ENCODE measurements at places on chromosomes 13 and 19.

DNA sequence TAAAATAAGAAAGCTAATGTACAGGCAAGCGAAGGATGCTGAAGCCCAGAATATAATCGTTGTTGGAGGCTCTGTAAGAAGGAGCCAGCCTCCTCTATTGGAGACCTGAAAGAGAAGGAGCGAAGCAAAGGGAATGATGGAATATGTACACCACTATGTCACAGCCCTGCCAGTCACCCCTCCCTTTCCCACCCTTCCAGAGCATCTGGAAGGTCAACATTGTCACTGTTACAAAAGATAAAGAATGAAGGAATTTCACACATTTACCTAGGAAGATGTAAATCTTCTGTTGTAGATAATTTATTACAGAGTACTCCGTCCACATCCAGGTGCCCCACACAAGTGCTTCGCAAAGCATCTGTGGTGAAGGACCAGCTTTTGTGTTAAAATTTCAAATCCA lies 39.7 kb upstream of the SACS start:
- no peak for DNase-seq

GRCh38 chr13:23788459-23788858 lies 100.7 kb downstream of the MIPEP start:
- DNase-seq, result no peak

- no peak for DNase-seq
These were observed 794.3 kb downstream of the LIG4 start for GRCh38 chr13:107421028-107421427.

DNA sequence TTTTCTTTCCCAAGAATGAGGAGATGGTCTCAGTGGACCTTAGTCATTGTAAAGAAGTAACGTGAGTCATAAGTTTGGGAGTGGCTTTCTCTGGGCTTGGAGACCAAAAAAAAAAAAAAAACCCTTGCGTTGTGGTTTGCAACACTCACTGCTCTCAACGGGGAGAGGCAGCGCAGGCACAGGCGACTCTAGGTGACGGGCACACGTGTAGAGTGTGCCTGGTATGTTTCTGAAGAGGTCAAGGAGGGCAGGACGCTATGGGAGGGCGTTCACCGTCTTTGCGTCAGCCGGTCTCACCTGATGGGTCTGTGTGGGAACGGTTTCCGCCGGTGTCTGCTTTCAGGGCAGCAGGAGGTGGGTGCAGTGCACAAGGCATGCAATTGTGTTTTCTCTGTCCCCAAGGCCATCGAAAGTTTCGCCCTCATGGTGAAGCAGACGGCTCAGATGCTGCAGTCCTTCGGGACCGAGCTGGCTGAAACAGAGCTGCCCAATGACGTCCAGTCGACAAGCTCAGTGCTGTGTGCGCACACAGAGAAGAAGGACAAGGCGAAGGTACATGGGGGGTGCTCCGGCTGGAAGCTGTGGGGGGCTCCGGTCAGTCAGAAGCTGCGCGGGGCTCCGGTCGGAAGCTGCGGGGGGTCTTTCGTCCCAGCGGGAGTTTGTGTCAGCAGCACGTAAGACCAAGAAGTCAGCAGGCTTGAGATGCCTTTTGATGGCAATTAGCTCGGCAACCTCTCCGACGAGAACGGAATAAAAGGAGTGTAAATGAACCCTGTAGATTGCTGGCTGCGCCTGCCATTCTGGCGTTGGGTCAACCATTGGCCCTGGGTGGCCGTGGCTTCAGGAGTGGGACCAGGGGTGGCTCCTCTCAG lies 40.8 kb upstream of the F7 start:
- no peak for DNase-seq
